ENCODE measurements at places on chromosomes 4 and X. TPM values are rescaled to one million over a fixed set of nuclear protein-coding genes. Genes with fewer than 3 reads are reported as not detected.

MSX1 gene
- 13.0 TPM for total RNA-seq

FOXP3 gene
- not detected for total RNA-seq

- no peak for DNase-seq
Observed at GRCh38 chr4:137529432-137529831, 2.9 kb downstream of the PCDH18 start.

GC gene
- total RNA-seq: not detected

DNA sequence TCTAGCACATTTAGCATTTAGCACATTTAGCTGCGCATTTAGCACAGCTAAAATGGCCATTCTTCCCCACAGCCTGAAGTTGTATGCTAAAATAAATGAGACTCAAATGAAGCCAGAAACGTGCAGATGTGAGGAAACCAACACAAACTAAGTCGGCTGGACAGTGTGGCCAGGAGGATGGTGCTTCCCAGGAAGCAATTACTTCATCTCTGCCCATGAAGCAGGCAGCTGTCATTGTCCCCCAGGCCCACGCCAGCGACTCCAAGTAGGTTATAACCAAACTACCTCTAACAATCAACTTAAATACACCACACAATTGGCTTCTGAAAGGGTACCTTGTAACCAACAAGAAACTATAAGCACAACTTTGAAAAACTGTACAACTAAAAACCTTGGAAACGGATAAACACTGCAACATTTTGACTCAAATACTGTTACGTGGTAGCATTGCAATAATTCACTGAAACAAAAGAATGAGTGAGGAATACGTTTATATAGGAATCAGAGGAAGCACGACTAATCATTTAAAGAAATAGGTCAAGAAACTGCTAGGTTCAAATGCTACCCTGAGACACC, 39.2 kb downstream of the AFAP1 start:
- DNase-seq: no peak

DNA sequence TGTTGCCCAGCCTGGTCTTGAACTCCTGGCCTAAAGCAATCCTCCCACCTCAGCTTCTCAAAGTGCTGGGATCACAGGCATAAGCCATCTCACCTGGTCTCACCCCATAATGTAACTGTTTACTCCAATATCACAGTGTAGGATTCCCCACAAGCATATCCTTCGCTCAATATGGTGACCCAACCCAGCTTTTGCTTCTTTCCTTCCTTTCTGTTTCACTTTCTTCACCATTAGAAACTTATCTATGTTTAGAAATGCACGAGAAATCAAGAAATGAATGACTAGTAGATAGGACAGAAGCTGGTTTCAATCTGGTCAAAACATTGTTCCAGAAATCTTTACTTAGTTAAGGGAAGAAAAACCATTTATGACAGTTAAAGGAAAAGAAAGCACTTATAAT, 18.9 kb downstream of the TSPAN5 start:
- no peak for DNase-seq

TACC3 gene
- 26.7 TPM for total RNA-seq

STATH gene
- total RNA-seq: not detected

DNA sequence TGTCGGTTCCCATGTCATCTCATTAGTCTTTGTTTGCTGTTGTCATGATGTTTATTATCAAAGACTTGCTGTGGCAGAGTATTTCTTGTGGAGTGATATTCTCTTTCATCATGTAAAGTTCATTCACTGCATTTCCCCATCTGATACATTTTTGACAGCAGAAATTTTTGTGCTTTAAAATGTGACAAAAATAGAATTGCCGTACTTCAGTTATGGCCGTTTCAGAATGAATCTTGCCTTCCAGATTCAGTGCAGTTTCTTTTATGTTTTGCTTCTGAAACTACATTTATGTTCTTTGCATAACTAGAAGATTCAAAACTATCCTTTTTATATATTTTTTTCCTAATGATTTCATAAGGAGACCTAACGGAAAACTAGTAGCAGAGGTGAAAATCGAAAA, 10.0 kb downstream of the CSTF2 start:
- no peak for DNase-seq

Measured in glomerular endothelial cell (primary cell).